ENCODE measurements at places on chromosomes 5 and 9.

DNA sequence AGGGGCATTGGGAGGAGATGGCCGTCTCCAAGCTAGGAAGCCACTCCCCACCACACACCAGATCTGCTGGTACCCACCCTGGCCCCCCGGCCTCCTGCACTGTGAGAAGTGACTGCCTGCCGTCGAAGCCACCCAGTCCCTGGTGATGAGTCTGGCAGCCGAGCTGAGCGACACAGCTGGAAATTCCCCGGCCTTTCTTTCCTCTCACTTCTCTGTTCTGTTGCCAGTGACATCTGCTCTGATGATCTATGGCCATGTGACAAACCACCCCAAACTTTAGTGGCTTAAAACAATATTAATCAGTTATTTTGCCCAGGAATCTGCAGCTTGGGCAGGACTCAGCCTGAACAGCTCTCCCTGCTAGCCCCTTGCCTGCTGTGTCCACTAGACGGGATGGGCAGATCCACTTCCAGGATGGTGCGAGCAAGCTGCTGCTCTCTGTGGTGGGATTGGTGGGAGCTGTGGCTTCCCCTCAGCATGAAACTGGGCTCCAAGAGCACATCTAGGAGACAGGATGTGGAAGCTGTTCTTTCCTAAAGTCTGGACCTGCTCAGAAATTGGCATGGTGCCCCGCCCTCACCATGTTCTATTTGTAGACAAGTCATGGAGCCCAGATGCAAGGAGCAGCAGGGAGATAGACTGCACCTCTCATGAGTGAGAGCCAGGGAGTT, 211.2 kb downstream of the GADD45G start:
- peak; percentile 56 for DNase-seq

DNA sequence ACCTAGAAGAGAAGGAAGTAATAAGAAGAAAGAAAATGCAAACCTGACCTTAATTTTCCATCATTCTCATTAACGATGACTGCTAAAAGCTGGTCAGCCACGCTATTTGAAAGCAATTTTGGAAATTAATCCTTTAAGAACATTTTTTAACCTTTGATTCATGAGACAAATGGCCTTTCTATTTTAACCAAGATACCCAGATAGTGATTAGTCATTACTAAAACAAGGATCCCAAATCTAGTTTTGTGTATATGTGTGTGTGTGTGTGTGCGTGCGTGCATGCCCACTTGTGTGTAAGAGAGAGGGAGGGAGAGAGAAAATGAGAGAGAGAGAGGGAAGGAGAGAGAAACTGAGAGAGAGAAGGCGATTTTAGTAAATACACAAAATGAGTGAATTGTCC, 329.5 kb downstream of the DEPDC1B start:
- DNase-seq = peak; percentile 8

- no peak for DNase-seq
These were observed 13.1 kb upstream of the CARD19 start for GRCh38 chr9:93082841-93083411.

DNA sequence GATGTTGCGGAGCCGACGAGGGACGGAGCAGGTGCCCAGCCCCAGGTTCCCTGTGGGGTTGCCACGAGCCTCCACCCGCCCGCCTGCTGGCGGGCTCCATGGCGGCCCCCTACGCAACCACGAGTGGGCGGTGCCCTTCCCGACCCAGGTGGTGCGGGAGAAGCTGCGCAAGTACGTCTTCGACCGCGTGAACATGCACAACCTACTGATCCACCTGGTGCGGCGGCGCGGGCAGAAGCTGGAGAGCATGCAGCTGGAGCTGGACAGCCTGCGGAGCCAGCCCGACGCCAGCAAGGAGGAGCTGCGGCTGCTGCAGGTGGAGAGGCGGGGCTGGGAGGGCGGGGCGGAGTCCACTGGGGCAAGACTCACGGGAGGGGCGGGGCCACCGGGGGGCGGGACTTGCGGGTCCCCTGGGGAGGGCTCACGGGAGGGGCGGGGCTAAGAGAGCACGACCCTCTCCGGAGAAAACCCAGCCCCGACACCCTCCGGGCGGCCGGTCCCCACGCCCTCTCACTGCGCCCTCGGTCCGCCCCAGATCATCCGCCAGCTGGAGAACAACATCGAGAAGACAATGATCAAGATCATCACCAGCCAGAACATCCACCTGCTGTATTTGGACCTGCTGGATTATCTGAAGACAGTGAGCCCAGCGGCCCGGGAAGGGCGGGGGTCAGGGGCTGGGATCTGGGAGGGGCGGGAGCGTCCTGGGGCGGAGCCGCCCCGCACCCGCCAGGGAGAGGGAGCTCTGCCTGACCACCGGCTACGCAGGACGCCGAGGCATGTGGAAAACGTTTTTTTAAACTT, 3.9 kb downstream of the CCDC183 start:
- no peak for DNase-seq

GRCh38 chr5:53276825-53277224, 167.3 kb upstream of the MOCS2 start:
- peak; percentile 23 for DNase-seq

DNA sequence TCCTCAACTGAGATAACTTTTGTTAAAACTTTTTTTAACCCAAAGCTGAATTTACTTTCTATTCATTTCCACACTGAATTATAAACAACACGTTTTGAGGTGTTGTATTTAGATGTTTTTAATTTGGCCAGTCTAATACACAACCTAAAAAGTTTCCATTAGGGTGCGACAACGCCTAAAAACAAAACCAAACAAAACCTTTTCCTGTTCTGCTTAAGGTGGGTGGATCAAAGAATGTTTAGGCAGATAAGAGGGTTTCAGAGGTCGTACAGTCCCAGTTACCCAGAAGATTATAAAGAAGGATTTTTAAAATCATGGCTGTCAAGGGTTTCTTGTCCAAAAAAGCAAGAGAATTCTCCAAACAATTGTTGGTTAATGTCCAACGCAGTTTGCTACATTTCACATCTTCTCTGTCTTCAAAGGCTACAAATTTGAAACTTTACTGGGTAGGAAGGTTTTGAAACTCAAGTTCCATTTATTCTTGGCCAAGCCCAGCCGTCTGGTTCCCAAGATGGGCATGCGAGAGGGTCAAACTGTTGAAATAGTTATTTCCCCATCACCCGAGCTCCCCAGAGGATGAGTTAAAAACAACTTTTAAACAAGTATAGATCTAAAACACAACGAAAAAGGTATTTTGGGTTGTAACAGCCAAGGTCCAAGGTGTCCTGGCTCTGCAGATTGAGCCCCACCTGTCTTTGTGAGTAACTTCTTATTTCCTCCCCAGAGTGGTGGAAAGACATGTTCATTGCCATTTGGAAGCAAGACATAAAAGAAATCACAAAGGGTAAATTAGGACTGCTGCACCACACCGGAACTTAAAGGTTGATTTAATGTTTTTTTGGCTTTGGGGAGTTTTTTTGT, 122.8 kb upstream of the MAP3K1 start:
- DNase-seq = no peak

DNA sequence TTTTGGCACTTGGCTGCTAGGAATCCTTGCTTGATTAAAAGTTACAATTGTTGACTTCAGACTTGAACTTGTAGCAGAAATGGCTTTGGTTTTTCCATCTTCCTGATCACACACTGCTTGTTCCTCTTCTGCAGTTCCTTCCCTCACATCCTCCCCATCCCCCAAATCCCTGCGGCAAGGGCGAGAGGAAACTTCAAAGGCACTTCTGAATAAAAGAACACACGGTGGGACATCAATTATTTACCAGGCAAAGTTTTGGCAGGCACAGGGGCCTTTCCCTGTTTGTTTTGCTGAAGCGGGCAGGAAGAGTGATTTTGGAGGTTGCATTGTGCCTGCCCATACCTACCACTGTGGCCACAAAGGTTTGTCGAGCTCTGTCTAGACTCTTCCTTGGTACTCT, 260.9 kb downstream of the KIF4B start:
- no peak for DNase-seq

DNA sequence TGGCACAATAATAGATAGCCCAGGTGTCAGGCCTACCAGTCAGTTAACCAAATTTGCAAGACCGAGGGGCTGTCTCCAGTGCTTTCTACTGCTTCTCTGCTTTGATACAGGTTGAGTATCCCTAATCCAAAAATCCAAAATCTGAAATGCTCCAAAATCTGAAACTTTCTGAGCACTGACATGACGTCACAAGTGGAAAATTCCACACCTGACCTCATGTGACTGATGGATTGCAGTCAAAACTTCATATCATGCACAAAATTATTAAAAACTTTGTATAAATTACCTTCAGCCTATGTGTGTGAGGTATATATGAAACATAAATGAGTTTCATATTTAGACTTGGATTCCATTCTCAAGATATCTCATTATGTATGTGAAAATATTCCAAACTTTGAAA, 213.5 kb upstream of the PANK3 start:
- DNase-seq = no peak

DNA sequence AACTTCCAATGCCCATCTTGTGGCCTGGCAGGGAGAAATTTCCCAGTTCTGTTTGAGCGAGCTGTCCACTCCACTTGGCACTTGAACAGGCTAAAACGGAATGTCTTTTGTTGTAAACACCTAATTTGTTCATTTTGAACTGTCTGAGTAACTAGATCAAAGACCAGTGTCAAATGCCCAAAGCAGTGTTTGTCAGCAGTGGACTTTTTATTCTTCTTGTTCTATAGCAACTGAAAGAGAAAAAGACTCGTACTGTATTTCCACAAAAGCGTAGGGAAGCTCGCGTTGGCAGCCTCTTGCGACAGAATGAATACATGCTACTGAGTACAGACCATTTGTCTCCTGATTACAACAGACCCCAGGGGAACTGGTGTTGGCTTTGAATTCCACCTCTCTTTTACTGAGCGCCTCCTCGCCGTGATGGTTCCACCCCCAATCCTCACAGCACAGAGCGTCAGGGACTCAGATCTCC, 601.8 kb upstream of the ZNF608 start:
- DNase-seq = peak; percentile 19

DNA sequence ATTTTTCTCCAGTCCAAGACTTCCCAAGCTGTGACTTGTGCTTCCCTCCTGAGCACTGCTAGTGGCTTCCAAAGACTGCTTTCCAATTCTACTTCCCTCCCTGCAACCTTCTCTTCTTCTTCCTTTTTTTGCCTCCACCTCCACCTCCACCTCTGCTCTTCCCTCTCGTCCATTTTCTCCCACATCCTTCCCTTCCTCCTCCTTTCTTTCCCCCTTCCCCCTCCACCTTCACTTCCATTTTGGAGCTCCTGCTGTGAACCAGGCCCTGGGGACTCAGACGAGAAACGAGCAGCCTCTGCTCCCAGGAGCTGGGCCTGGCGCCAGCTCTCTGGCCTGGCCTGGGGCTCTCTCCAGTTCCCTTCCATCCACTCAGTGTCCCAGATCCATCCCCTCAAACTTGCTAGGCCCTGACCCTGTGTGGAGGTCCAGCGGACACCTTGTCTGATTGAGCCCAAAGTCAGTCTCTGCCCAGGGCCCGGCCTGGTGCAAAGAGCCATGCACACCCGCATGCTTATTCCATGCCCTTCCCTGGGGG, 5.6 kb downstream of the GADD45G start:
- DNase-seq = no peak

- DNase-seq = peak; percentile 53
These were observed 35.0 kb downstream of the IPPK start for GRCh38 chr9:92634712-92635605.

- DNase-seq = no peak
These were observed 456.8 kb downstream of the EBF1 start for GRCh38 chr5:158642879-158643278.

DNA sequence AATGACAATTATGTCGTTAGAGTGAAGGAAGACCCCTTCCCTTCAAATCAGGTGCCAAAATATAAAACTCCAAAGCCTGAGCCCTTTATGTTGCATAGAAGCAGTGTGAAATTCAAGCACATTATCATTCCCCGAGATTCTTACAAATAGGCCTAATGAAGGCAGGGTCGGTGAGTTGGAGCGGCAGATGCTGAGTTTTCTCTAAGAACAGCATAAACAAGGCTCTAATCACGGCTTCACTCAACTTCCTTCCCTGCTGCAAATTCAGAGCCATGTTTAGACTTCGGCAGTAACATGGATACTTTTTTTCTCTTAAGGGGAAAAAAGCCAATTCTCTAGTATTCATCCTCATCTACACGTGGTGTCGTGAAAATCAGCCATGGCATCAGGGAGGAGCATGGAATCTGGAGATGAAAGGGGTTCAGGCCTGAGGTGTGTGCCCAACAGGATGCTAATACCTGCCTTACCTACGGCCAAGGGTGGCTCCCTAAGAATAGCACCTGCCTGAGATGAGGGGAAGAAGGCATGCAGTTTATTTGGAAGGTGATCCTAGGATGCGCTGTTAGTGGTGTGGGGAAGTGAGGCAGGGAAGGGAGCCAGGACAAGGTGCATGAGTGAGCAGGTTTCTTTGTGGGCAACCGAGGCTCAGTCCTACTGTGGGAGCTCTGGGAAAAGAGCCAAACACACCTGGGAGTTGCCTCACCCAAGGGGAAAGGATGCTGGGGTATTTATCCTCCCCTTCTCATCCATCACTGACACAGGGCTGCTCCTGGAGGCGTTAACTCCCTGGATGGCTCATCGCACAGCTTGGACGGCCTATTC, 146.8 kb upstream of the TBC1D2 start:
- no peak for DNase-seq

- no peak for DNase-seq
These were observed 125.8 kb downstream of the PDE4D start for GRCh38 chr5:59767681-59768151.

- no peak for DNase-seq
These were observed 48.6 kb downstream of the ANXA2R start for GRCh38 chr5:42991404-42992087.

DNA sequence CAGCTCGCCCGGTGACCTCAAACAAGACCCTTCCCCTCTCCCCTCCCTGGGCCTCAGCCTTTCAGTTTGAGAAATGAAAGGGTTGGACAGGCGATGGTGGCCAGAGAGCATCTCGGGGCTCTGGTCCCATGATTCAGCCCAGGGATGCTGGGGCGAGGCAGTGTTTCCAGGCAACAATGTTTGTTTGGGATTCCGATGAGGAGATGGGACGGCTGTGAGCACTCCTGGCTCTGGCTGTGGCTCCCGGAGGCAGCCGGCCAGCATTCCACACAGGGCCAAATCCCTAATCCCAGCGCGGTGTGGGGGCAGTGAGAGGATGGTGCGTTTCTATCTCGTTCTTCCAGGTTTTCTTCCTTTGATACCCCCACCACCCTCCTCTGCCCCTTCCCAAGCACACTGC, 66.0 kb downstream of the HMCN2 start:
- peak; percentile 68 for DNase-seq

DNA sequence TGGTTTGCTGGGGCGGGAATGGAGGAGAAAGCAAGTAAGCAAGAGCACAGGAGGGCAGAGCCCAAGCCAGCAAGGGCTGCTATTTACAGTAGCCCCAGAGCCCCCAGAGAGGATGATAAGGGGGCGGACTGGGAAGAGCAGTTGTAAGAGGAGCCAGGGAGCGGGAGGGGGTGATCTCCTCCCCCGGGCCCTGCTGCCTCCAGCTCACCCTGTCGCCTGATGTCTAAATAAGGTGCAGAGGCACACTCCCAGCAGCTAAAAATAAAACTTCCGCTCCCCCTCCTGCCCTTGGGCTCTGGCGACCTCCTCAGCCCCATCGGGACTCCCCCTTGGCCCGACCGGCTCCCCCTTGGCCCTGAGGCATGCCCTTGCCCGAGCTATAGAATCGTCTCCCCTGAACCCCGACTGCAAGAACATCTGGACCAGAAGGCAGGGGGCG, 14.4 kb upstream of the CCDC69 start:
- DNase-seq = no peak

GRCh38 chr9:132026932-132027585, 52.6 kb downstream of the MED27 start:
- DNase-seq = peak; percentile 73
